ENCODE measurements at places on chromosomes 6 and 20.

GRCh38 chr6:141195251-141195832, 937.4 kb upstream of the GJE1 start:
- no peak for DNase-seq

- no peak for DNase-seq
These were observed 146.8 kb upstream of the B3GAT2 start for GRCh38 chr6:71103641-71104040.

DNA sequence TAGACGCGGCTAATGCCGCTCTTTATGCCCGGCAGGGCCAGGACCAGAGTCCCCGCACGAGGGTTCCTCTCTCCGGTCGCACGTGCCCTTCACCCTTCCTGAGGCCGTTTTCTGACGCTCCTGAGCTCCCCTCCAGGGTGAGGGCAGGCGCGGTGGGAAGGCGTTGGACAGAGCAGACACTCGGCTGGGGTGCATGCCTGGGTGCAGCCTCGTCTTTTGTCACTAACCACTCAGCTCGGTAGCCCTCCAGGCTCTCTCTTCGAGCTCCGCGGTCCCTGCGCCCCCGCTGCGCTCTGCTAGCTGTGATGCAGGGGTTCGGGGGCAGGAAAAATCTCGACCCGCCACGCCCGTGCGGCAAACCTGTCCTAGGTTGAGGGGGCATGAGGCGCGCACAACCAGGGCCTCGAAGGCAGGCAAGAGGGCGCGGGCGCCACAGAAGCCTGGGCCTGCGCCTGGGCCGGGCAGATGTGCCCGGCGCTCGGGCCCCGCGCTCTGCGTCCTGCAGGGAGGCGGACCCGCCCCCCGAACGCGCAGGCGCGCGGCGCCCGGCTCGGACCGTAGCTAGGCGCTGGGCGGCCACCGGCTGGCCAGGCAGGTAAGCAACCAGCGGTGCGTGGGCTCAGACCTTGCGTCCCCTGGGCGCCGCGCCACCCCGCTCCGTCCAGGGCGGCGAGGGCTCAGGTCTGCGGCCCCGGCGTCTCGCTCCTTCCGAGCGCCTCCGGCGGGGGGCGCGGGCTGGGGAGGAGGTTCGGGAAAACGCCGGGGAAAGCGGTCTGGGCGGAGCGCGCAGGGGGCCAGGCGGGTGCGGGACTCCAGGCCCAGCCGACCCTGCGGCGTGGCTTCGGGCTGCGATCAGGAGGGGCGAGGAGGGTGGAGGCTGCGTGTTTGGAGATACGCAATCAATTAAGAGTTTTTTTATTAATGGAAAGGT, at the start of gene L3MBTL1:
TSS of gene L3MBTL1 (plus strand) at position 548 of the 931 bp plus-strand sequence. CDS start 5,807 bp downstream, outside the sequence.
- no peak for DNase-seq

DNA sequence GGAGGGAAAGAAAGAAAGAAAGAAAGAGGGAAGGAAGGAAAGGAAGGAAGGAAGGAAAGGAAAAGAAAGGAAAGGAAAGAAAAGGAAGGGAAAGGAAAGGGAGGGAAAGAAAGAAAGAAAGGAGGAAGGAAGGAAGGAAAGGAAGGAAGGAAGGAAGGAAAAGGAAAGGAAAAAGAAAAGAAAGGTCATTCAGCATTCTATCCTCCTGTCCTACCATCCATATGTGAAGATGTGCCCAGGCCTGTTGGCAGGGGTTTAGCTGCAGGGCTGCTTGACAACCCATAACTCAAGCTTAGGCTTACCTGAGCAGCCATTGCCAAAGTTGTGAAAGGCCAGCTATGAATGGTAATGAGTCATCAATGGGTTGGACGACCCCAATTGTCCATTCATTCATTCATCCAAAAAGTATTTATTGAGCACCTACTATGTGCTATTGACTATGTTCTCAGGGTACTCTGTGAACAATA, 49.9 kb upstream of the OCSTAMP start:
- no peak for DNase-seq
